Right cardiac atrium (tissue), 5 donors: ENCODE measurements at places on chromosomes 6 and 20.

- no peak for DNase-seq
These were observed 439.1 kb upstream of the OPRM1 start for GRCh38 chr6:153599901-153600300.

DNA sequence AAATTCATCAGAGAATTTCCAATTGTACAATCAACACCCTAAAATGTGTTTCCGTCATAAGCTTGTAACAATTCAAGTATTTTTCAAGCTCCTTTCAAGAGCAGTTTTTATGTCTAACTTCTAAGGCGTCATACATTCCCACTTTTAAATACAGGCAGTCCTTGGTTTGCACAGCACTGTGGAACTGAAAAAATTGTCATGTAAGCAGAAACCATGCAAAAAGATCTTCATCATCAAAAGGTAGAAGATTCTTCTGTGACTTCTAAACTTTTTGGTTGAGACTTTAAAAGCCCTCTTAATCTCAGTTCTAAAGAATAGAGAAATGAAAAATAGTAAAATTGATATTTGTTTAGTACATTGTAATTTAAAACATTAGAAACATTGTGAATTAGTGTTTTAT lies 315.6 kb downstream of the TPBG start:
- no peak for DNase-seq

- DNase-seq, result no peak
These were observed 233.6 kb downstream of the KCNQ5 start for GRCh38 chr6:72855471-72855870.

- DNase-seq, result no peak
These were observed 40.0 kb downstream of the ALDH8A1 start for GRCh38 chr6:134909701-134910592.

DNA sequence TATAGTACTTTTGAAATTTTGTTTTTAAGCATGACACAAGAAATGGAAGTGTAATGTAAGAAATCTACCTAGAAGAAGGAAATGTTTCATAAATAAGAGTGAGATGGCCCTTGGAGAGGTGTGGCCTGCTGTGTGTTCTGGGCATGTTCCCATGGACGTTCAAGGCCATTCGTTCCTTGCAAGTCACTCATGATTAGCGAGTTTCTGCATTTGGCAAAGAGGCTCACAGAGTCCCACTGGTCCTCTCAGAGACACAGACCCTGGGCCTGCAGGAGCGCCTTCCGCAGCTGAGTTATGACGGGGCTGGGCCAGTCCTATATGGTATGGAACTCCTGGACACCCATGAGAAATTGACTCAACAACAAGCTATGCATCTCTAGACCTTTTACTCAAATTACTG lies 7.2 kb downstream of the THBS2 start:
- no peak for DNase-seq

DNA sequence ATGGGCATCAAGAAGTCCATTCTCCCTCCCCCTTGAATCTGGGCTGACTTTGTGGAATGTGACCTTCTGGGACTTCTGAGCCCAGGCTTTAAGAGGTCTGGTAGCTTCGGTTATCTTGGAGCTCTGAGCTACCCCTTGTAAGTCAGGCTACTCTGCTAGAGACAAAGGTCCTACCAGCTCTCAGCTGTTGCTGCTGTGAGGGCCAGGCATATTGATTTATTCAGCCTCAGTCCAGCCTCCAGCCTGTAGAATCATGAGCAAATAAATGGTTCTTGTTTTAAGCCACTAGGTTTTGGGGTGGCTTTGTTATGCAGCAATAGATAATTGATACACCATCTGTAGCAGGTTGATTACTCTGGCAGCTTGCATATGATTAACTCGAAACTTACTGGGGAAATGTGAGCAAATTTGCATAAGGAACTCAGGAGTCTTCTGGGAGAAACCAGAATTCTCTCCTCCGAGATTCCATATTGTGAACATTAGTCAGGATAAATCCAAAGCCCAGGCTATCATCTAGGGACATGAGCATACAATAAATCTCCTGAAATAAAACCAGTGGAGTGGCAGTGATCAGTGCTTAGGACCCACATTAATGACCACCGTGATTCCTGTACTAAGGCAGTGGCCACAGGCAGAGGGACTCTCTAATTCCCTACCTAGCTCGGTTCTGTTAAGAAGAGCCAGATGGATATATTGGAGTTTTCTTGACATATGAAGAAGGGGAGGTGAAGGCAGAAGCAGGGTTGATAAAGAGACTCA lies 336.1 kb downstream of the CDC5L start:
- DNase-seq, result no peak

DNA sequence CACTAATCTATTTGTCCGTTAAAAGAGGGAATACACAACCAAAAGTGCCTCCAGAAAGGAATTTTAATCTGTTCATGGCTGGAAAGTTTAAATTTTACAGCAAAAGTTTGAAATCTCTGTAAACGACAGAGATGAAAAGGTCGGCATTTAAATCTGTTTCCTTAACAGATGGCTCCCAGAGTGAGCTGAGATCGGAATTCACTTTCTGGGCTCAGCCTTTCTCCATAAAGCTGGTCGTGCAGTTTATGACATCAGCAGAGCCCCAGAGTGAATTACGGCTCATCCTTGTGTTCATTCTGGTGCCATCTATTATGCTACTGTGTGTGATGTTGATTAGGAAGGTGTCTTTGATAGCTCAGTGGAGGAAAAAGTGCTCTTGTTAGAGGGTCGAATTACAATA lies 117.6 kb upstream of the ZFP64 start:
- DNase-seq, result no peak

DNA sequence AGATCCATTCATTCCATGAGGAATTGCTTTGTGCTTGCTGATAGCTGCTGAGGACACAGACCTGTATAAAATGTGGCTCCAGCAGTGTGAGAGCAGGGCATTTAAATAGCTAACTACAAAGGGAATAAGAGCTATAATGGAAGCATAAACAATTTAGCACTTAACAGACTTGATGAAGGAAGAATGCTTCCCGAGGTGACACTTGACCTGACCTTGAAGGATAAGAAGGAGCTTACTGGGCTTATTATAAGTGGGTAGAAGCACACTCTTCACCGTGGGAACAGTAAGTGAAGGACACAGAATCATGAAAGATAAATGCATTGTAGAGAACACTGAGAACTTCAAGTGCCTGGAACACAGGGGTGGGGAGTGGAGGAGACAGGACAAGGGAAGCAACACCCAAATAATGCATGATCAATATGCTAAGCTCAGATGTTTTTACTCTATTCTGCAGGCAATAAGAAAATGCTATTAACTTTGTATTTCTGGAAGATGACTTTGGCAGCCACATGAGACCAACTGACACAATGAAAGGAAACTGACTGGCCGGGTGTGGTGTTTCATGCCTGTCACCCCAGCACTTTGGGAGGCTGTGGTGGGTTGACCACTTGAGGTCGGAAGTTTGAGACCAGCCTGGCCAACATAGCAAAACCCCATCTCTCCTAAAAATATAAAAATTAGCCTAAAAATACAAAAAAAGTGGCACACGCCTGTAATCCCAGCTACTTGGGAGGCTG lies 84.2 kb downstream of the EPB41L2 start:
- DNase-seq, result peak; percentile 14

DNA sequence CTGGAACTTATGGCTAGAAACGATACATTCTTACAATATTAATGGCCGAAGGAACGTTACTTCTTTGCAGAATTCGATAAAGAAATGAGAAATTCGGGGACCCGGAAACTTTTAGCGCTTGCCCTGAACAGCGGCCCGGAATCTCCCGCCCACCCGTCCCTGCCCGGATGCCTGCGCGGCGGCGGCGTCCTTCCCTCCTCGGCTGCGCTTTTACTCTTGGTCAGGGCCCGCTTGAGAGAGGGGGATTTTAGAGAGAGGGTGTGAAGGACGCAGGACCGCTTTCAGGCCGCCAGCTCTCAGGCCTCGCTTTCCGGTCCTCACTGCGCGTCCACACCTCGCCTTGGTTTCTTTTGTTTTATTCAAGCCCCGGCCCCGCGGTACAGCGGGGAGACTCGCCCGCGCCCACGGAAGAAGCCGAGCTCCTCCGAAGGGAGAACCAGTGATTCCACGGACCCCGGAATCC lies 243.7 kb downstream of the ARID1B start:
- peak; percentile 79 for DNase-seq

DNA sequence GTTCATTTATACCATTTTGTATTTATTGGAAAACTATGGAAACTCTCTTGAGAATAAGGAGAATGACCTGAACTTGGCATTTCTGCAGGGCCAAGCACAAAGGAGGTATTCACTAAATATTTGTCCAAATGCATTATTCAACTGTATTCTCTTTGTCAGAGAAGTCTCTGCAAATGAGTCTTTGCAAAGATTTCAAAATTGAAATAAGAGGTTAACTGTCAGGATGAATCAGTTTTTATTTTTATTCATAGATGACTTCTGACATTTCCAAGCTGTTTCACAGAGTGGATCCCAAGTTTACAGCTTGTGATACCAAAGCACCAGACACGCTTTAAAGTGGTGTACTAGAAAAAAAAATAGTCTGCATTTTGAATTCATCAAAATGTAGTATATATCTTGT lies 131.6 kb downstream of the UTRN start:
- DNase-seq, result no peak

- DNase-seq, result no peak
These were observed 78.5 kb upstream of the AHI1 start for GRCh38 chr6:135576055-135576454.

DNA sequence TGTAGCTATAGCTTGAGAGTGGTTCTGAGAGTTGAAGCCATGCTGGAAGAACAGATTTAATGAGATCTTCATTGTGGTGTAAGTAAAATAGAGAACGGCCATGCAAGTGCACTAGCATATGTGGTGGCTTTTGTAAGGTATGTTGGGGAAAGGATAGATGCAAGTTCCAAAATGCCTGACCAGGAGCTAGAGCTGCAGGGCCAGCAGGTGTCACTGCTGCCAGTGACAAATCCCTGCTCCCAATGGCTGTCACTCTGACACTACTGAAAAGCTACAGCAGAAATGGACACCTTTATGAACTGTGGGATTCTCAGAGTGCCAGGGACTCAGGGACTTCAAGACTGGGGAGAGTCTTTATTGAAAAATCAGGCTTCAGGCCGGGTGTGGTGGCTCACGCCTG lies 23.1 kb upstream of the VIP start:
- DNase-seq, result no peak

- DNase-seq, result no peak
These were observed 22.8 kb downstream of the VGLL2 start for GRCh38 chr6:117288083-117288715.

- DNase-seq, result no peak
These were observed 53.4 kb upstream of the VSTM2L start for GRCh38 chr20:37849566-37849965.

- no peak for DNase-seq
These were observed 78.4 kb upstream of the TMEM170B start for GRCh38 chr6:11459079-11459610.

- no peak for DNase-seq
These were observed 89.0 kb downstream of the ZFP64 start for GRCh38 chr20:52102559-52102958.

DNA sequence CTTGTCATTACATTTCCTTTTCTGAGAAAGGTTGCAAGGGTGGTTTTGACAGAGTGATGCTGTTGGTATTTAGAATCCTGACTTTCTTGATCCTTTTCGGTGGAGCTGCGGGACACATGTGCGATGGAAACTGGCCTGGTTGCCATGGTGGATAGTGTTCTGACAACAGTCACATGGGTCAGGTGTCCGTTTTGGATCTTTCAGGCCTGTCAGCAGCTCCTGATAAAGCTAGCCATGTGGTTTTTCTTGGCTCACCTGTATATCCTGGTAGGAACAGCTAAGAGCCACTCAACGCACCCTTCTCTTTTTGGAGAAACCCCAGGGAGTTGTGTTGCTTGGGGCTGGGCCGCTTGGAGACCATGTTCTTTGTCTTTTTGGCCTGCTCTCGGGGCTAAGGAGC lies 177.4 kb downstream of the MTFR2 start:
- DNase-seq, result peak; percentile 25

GRCh38 chr20:10329387-10330005 lies 104.5 kb downstream of the MKKS start:
- no peak for DNase-seq

DNA sequence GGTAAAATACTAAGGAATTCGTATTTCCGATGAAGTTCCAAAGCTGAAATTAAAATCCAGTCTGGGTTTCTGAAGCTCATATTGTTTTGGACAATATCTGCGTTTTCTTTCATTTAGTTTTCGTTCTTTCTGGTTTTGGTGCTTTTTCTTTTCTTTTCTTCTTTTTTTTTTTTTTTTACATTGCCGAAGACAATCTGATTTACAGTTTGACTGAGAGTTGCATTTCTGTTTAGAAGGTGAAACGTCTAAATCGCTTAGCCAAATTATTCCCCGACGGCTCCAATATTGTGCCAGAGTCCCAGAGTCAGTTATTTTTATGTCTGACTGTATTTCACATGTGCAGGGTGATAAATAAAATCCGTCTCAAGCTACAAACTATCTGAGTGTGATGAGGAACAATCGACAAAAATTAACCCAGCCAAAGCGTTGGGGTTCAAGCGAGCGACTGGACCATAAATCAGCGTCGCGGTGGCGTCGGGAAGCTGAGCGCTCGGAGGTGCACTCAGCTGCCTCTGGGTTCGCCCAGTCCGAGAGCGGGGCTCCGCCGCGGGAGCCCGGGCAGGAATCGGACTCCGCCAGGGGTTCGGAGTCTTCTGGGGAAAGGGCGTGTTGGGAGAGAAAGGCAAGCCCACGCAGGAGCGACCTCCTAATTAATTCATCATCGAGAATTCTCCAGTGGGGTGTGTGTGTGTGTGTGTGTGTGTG lies 8.2 kb upstream of the TBX18 start:
- DNase-seq, result peak; percentile 65

DNA sequence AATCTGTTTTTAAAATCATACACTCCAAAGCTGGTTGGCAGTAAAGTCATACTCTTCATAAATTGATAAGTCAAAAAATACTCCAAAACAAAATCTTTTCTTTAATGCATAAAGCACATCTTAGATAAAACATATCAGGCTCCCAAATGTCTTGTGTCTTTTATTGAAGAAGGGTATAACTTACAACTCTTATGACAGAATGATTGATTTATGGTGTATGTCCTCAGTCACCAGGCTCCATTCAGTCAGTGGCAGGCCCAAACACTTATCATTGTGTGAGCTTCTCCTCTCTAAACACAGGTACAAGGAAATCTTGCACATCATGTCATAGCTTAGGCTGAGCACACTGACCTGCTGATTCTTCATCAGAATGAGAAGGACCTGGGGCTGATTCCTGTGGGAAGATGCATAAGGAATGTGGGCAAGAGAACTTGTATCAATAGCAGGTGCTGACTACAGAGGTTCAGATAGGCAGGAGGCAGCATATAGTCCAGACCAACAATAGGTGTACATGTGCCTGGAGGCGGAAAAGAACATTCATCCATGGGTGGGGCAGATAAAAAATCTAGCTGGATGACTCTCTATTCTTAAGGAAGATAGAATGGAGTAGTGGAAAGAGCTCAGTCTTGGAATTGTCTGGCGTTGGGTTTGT lies 1.9 kb downstream of the CALHM5 start:
- DNase-seq, result no peak

- no peak for DNase-seq
These were observed 754.0 kb upstream of the ADGRB3 start for GRCh38 chr6:67880939-67881705.

- DNase-seq, result no peak
These were observed 79.8 kb downstream of the QKI start for GRCh38 chr6:163494279-163494727.

DNA sequence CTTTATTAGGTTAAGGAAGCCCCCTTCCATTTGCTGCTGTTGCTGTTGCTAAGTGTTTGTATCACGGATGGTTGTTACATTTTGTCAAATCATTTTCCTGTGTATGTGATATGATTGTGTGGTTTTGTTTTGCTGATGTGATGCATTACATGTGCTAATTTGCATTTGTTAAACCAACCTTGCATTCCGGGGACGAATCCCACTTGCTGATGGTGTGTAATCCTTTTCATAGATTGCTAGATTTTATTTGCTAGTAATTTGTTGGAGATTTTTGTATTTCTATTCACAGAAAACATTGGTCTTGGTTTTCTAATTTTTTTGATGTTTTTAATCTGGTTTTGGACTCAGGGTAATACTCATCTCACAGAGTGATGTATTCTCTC lies 167.8 kb downstream of the WDR27 start:
- no peak for DNase-seq
